ENCODE measurements at places on chromosomes 3 and 15.

DNA sequence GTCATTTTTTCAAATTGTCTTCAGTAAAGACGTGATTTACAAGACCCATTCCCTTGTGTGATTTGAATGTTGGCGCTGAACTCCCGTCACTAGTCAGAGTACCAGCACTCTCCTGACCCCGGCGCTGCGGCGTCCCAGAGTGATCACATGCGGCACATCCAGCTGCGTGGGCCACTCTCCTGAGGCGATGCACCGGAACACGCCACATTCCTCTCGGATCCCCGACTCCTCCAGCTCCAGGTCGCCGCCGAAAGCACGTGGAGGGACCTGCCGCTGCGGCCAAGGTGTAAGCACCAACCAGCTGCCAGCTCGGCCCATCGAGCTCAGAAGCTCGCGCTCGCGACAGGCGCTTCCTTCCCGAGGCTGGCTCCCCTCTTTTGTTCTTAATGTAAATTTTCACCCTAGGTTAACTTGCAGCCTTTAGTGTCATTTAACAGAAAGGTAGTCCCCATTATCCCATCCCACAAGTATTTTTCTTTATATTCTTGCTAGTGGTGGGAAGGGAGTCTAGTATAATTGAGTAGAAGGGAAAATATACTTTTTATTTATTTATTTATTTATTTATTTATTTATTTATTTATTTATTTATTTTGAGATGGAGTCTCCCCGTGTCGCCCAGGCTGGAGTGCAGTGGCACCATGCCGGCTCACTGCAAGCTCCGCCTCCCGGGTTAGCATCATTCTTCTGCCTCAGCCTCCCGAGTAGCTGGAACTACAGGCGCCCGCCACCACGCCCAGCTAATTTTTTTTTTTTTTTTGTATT lies 61.7 kb upstream of the VGLL3 start:
- DNase-seq, result no peak

GRCh38 chr3:116050311-116050915 lies 394.9 kb downstream of the LSAMP start:
- DNase-seq, result no peak

DNA sequence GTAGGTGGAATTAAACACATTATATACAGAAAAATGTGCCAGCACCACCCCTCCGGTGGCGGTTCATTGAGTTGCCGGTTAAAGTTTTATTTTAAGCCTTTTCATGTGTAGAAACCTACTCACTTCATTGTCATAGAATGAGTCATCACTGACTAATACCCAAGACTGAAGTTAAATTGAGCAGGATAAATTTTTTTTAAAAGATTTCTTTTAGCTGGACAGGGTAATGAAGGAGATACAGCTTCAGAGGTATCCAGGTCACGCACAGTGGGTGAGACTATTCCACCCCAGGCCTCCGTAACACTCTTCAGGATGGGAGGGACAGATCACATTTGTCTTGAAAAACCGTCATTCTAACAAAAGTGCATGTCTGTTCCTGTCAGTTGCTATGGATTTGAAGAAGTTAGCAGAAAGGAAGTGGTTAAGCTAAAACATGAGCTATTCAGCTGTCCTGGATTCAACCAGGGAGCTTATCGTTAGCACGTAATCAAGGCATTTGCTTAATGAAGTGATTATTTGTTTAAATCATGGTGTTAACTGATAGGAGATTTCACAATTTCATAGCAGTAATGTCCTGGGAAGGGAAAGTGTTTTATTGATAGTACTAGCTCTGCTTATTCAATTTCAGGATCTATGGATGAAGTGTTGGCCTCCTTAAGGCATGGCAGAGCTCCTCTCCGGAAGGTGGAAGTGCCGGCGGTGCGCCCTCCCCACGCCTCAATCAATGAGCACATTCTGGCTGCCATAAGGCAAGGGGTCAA lies 23.4 kb downstream of the WHAMM start:
- DNase-seq, result no peak

DNA sequence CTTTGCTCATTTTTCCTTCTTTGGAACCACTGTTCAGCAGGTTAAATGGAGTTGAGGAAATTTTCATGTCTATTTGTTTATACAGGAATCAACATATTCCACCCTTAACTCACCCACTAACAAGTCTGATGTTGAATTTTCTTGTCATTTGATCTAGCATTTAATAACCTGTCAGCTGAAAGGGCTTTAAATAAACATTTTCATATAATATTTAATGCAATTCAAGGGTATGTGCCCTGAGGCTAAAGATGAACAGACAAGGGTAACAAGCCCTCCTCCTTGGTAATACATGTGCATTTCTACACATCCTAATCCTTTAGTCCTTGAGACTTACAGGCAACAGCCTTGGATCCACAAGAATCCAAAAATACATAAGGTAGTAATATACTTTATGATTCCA lies 435.0 kb upstream of the NR2F2 start:
- DNase-seq, result no peak

- no peak for DNase-seq
Observed at GRCh38 chr3:101892648-101893047, 43.3 kb downstream of the NFKBIZ start.

DNA sequence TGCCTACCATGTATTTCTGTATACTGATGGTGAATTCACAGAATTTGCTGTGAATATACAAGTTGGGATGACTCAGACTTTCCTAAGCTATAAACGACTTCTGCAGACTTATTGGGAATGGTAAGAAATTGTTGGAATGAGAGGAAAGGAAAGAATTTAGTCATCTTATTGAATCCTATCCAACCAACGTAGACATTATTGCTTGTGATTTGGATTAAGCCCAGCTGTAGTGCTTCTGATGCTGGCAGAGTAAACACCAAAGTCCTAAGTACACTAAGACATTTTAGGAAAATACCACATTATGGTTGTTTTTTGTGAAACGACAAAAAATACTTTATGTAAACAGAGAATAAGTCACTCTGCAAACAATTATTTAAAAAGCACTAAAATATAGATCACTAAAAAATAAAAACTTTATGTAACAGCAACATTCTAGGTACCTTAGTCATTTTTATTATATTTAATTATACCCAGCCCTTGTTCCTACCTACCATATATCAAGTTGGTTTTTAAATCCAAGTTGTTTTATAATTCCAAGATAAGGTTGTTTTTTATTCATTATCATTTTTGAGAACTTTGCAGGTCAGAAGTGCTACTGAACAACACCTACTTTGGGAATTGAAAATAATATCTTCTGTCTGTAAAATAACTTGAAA lies 99.2 kb upstream of the MLF1 start:
- DNase-seq, result no peak

- no peak for DNase-seq
Observed at GRCh38 chr3:69932501-69932900, 67.0 kb upstream of the SAMMSON start.

DNA sequence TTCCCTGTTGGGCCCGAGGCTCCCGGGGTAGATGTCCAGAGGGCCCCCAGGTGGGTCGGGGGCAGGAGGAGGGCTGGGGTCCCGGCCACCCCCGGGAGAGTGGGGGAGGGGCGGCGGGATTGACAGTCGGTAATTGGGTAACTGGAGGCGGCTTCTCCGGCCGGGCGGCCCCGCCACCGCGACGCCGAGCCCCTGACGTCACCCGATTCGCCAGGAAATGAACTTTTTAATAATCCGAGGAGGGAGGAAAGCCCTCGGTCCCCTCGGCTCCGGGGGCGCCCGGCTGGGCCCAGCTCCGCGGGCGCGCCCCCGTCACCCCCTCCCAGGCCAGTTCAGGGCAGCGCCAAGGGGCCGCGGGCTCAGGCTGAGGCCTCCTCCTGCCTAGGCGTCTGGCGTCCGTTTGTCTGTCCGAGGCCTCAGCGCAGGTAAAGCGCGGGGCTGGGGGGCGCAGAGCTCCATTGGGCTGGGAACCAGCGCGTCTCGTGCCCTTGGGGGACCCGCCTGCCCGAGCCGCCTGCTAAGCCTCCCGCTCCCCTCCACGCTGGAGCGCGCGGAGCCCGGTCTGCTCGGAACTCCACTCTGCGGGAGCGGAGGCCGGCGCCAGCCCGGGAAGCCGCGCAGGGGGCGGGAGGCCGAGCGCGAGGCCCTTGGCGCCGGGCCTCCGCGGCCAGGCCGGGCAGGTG lies 3.9 kb downstream of the GATA2 start:
- DNase-seq, result no peak

- DNase-seq, result no peak
Observed at GRCh38 chr3:45895686-45896468, 9.5 kb downstream of the CCR9 start.

DNA sequence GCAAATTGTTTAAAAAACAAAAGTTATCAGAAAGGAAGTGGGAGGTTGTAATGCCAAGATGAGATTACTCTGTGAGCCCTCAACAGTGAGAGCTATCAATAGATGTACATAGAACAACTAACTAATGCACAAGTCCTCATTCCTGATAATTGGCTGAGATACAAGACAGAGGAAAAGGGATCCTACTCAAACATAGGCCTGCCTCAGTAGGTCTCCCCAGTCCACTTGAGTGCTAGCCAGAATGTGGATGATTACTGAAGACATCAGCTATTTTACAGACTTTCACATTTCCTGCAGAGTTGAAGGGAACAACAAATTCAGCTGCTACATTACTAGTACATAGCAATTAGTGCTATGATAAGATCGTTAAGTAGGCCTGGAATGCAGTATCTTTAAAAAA lies 981.9 kb downstream of the TUSC7 start:
- no peak for DNase-seq

- DNase-seq, result no peak
Observed at GRCh38 chr3:105906836-105907235, 38.0 kb upstream of the CBLB start.

- DNase-seq, result no peak
Observed at GRCh38 chr3:185943760-185944106, 5.9 kb upstream of the TRA2B start.

DNA sequence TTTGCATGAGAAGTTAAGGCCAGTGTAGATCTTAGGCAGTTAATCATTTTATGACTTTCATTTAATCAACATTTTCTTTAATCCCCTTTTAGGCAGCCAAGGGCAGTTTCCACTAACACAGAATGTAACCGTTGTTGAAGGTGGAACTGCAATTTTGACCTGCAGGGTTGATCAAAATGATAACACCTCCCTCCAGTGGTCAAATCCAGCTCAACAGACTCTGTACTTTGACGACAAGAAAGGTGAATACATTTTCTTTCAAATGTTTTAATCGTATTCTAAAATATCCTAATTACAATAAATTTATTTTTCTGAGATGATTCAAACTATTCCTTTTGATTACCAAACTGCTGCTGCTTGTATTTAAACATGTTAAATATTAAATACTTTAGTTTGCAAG lies 843.2 kb downstream of the CADM2 start:
- DNase-seq, result no peak

DNA sequence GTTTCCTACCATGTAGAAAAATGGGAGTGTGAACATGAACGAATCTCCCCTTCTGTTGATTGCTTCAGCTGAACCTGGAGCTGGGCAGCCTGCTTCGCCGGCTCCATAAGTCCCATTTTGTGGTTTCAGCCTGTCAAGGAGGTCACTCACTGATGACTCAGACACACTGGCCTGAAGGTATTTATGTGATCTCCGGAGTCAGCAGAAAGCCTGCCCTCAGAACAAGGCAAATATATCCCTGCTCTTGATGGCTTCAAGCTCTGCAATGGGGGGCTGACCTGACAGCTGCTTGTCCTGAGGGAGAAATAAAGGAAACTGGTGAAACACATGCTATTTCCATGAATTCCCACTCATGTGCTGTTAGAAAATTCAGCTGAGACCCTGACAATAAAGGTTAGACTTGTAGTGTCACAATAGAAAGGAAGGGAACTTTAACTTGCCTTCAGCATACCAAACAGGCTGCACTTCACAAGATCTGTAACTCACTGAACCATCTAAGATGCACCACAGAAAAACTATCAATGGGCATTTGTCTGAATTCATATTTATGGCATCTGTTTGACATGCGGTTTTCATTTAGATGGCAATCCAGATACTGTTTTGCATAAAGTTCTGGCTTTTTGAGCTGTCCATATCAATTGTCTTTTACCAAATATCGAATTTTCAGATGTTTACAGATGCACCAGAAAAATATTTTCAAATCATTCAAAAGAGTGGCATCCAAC lies 282.0 kb upstream of the VEPH1 start:
- no peak for DNase-seq

DNA sequence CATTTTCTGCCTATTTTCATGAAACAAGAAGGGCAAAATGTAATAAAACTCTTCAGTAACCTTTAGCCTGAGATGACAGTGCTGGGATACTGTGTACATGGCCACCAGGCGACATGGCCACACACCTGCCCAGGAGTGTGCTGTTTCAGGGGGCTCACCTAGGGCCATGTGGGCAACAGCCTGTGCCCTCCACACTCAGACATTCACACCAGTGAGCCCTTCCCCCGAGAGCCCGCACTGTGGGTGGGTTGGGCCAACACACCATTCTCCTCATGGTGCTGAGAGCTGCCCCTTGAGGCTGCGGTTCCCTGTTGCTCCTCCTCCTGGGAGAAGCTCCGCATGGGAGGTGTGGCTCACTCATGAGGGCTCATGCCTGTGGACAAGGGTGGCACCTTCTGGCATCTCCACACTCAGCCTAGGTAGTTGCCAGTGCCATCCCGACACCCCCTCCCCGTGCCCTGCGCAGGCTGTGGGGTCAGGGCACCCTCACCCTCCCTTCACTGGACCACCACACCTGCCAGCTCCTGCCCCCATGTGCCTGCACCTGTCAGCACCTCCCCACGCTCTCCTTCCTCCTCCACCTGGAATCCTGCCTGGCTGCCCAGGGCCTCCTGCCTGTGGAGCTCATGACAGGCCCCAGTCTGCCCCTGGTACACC lies 19.7 kb downstream of the OCA2 start:
- no peak for DNase-seq

DNA sequence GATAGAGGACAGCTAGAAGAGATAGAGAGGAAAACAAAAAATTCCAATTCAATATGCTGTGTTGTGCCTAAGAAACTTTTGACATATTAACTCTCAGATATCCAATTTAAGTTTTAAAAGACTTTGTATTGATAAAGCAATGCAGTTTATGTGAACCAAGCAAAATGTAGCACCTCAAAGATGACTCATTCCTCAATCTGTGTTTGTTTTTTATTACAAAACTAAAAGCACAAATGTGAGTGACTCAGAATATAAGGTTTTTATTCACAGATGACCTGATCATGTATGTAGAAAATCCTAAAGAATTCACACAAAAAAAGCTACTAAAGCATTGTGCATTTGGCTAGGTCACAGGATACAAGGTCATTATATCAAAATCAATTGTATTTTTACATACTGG lies 11.1 kb downstream of the HCLS1 start:
- no peak for DNase-seq

DNA sequence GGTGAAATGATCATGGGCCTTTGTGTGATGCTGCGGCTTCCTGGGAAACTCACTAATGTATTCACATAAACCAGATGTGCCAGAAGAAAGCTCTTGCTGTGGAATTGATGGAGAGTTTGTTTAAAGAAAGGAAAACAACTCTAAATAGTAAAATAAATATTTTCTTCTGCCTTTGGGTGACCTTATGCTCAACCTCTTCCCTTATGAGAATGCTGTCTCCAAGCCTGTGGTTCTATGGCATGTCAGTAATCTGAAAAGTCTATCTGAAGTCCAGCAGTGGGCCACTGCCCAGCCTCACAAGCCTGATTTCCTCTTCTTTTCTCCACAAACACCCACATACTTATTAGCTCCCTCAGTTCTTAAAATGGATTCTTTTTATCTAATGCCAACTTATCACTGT lies 49.9 kb upstream of the PHLDB2 start:
- DNase-seq, result no peak

- DNase-seq, result peak; percentile 30
Observed at GRCh38 chr3:119098619-119099222, 47.2 kb upstream of the TEX55 start.

All from T-helper 2 cell (primary cell).